Activated CD4-positive, alpha-beta T cell treated with anti-CD3 and anti-CD28 coated beads, Interleukin-2, amount 10 ng/mL, durations not matched to agents 24 days and 14 days (primary cell): ENCODE measurements at places on chromosomes 4 and X. TPM values are rescaled to one million over a fixed set of nuclear protein-coding genes. Genes with fewer than 3 reads are reported as not detected.

- DNase-seq: no peak
- H3K4me1 ChIP-seq: no peaks in the 10 kb centered on the region
- H3K27ac ChIP-seq: no peak overlapping the region
Measured at GRCh38 chr4:101987623-101988243, 197.2 kb downstream of the BANK1 start.

GRCh38 chr4:1446502-1447386 is 40.5 kb upstream of the NKX1-1 start:
- H3K27me3 ChIP-seq: peaks cover 2% of the 10 kb centered on the region
- no peak overlapping the region for H3K27ac ChIP-seq
- H3K36me3 ChIP-seq: no peaks in the 10 kb centered on the region
- no peak overlapping the region for H3K4me3 ChIP-seq
- no peaks in the 10 kb centered on the region for H3K4me1 ChIP-seq

The IDS gene
- total RNA-seq: 43.9 and 44.9 TPM in 2 replicates

GRCh38 chrX:40893251-40893910 is 158.0 kb upstream of the MED14 start:
- H3K4me3 ChIP-seq: no peak overlapping the region
- no peak overlapping the region for H3K27ac ChIP-seq
- peaks cover 2% of the 10 kb centered on the region for H3K4me1 ChIP-seq
- H3K36me3 ChIP-seq: no peaks in the 10 kb centered on the region

DNA sequence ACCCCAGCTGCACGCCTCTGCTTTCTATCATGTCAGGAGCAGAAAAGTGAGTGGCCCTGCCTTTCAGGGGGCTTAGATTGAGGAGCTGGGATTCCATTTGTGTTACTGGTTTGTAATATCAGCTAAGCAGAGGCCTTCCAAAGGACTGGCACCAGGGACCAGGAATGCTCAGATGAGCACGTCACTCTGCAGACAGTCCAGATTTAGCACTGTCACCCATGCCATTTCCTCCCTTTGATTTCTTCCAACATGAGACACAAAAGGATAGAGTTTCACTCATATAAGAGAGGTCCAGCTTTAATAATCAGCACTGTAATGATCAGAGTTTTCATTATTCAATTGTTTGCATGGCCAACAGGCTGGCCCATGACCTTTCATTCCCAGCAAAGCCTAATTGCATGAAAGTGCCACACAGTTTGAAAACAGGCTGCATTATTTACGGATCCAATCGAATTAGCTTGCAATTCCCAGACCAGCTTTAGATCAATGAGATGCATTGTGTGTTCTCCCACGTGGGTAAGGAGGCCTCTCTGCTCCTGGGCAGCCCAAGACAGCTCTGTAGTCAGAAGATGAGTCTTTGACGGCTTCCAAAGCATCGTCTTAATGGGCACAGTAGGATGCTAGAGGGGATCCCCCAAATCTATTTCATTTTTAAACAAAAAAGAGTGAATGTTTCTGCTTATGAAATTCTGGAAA is 9.8 kb upstream of the SLC2A9 start:
- no peak overlapping the region for H3K27ac ChIP-seq
- peaks cover 10% of the 10 kb centered on the region for H3K27me3 ChIP-seq
- H3K4me1 ChIP-seq: peaks cover 20% of the 10 kb centered on the region
- no peak for DNase-seq
